T-cell (primary cell): ENCODE measurements at places on chromosomes 3 and 15.

- no peak for DNase-seq
- peaks cover 3% of the 10 kb centered on the region for H3K36me3 ChIP-seq
- no peak overlapping the region for H3K4me3 ChIP-seq
- H3K4me1 ChIP-seq: no peaks in the 10 kb centered on the region
- H3K27ac ChIP-seq: no peak overlapping the region
These were observed 51.6 kb upstream of the ACKR4 start for GRCh38 chr3:132545471-132545870.

- H3K36me3 ChIP-seq: no peaks in the 10 kb centered on the region
- no peak overlapping the region for H3K4me3 ChIP-seq
- H3K27ac ChIP-seq: peak overlapping the region; percentile 66
- H3K27me3 ChIP-seq: no peaks in the 10 kb centered on the region
- DNase-seq: peak; percentile 6
- H3K4me1 ChIP-seq: peaks cover 38% of the 10 kb centered on the region
These were observed 2.4 kb downstream of the EHD4 start for GRCh38 chr15:41969851-41970431.

DNA sequence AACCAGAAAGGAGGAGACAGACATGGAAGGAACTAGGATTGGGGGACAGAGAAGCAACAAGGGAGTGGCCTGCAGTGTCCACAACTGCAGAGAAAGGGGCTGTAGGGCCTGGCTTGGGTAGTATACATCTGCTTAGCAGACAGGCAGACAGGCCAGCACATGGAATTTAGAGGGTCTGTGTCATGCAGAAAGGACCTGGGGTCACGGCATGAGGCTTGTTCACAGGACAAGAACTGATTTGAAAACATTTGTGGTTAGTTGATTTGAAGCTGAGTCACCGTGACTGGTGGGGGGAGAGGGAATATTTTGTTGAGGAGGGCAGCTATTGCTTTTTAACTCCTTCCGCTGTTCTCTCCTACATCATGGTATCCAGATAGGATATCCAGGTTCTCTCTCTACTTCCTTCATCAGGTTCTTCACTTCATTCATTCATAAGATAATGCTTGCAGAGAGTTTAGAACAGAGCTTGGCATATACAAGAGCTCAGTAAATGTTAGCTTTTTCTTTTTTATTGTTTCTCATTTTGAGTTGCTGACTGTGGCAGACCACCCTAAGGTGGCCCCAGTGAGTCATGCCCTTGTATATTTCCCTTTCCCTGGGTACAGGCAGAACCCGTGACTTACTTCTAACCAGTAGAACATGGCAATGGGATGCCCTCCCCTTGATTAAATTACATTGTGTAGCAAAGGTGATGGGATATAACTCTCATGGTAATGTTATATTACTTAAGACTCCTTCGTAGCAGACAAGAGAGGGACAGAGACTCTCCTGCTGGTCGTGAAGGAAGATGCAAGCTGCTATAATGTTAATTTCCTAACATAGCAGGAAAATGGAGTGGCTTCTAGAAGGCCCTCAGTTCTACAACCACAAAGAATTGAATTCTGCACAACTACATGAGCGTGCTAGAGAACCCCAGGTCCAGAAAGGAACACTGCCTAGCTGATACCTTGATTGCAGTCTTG lies 95.0 kb upstream of the NMNAT3 start:
- no peaks in the 10 kb centered on the region for H3K27me3 ChIP-seq
- no peak for DNase-seq
- no peaks in the 10 kb centered on the region for H3K36me3 ChIP-seq
- H3K4me1 ChIP-seq: no peaks in the 10 kb centered on the region
- no peak overlapping the region for H3K27ac ChIP-seq

DNA sequence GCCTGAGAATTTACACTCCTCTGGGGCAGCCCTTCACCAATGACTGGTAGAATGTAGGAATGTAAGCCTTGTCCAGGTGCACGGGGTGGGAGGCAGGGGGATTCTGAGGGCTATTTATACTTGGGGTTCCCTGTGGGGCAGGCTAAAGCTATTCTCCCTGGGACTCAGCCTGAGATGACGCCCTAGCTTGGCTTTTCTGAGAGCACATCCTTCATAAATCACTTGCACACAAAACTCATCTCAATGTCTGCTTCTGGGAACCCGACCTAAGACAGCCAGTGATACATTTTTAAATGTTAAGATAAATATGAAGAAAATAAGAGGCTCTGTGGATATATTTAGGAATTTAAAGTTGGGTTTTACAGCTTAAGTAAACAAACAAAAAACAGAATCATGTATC lies 16.6 kb downstream of the TMEM158 start:
- no peak for DNase-seq
- H3K27me3 ChIP-seq: no peaks in the 10 kb centered on the region
- no peak overlapping the region for H3K4me3 ChIP-seq
- no peak overlapping the region for H3K27ac ChIP-seq

DNA sequence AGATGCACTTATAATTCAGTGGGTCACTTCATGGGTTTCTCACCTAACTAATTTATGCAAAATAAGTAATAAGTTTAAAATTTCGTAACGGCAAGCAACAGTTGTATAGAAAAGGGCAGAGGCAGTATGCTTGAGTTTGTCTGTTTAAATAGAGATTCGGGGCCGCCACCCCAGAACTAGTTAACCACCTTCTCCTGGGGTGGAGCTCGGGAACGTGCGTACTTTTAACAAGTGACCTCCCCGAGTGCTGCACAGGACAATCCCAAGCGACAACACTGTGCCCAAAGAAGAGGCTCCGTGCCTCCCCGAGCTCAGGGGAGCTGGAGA lies 439 bp downstream of the SSR3 start:
- H3K4me1 ChIP-seq: peaks cover 15% of the 10 kb centered on the region

DNA sequence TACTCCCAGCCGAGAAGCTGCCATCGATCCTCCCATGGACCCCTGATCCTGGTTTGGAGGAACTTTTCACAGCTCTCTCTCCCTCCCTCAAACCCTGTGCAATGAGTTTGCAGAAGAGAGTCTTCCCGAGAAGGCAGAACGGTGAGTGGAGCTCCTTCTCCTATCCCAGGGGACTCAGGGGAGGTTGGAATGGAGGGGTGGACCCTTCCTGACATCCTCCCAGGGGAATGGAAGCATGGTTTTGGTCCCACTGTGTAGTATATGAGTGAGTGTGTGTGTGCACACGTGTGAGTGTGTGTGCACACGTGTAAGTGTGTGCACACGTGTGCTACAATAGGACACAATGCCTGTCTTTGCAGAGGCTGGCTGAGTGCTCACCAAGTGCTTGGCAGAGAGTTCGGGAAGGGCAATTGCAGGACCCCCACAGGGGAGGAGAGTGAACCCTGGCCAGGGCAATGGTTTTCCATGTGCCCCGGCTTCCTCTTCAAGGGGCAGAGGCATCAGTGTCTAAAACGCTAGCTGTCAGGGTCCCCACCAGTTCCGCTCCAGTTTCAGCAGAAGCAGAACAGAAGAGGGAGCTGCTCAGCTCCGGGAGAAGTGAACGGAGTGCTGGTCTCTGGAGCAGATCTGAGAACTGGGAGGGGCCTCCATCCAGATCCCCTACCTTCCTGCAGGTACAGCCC lies 13.8 kb upstream of the IL16 start:
- no peaks in the 10 kb centered on the region for H3K4me1 ChIP-seq
- H3K27me3 ChIP-seq: no peaks in the 10 kb centered on the region
- DNase-seq: no peak
- H3K4me3 ChIP-seq: no peak overlapping the region
- no peaks in the 10 kb centered on the region for H3K36me3 ChIP-seq

GRCh38 chr3:14522129-14522691 lies 17.9 kb downstream of the GRIP2 start:
- no peaks in the 10 kb centered on the region for H3K36me3 ChIP-seq
- DNase-seq: no peak
- H3K27ac ChIP-seq: no peak overlapping the region
- H3K4me3 ChIP-seq: no peak overlapping the region
- H3K27me3 ChIP-seq: peaks cover 36% of the 10 kb centered on the region
- no peaks in the 10 kb centered on the region for H3K4me1 ChIP-seq

DNA sequence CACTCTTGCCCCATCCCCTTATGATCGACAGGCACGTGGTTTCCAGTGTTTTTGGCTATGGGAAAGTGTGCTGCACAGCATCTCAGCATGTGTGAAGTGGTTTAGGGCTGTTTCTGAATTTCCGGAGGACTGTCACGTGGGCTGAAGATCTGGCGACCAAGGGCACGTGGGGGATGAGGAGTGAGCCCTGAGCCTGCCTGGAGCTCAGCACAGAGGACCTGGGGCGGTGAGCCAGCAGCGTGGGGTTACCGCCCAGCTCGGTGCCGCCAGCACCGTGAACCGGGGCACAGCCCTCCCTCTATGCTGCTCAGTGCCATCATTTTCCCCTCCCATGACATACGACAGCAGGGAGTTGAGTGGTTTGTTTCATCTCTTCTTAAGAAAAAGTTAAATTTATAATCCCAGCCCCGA lies 150.2 kb downstream of the DNAJB8 start:
- no peaks in the 10 kb centered on the region for H3K27me3 ChIP-seq
- H3K27ac ChIP-seq: peak overlapping the region; percentile 69
- H3K36me3 ChIP-seq: no peaks in the 10 kb centered on the region
- H3K4me3 ChIP-seq: no peak overlapping the region
- peaks cover 32% of the 10 kb centered on the region for H3K4me1 ChIP-seq
- peak; percentile 76 for DNase-seq

DNA sequence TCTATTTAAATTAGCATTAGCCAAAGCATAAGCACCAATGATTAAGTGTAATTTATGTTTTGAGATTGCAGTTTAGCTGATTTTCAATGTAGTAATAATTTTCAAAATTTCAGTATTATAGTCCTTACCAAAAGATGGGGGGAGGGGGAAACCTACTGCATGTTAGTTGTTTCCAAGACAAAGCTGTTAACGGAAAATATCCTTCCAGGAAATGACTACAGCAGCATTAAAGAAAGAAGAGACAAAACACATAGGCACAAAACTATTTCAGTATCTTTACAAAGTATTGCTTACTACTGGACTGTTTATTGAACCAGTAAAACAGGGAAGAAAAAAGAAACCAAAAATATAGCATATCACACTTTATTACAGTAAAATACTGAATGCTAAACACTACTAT lies 10.5 kb downstream of the BNIP2 start:
- no peak for DNase-seq
- H3K36me3 ChIP-seq: peaks cover 8% of the 10 kb centered on the region
- no peaks in the 10 kb centered on the region for H3K27me3 ChIP-seq

GRCh38 chr15:48654801-48655200 lies 9.3 kb upstream of the FBN1 start:
- H3K27ac ChIP-seq: no peak overlapping the region
- no peaks in the 10 kb centered on the region for H3K27me3 ChIP-seq
- no peaks in the 10 kb centered on the region for H3K36me3 ChIP-seq
- DNase-seq: no peak
- no peak overlapping the region for H3K4me3 ChIP-seq

DNA sequence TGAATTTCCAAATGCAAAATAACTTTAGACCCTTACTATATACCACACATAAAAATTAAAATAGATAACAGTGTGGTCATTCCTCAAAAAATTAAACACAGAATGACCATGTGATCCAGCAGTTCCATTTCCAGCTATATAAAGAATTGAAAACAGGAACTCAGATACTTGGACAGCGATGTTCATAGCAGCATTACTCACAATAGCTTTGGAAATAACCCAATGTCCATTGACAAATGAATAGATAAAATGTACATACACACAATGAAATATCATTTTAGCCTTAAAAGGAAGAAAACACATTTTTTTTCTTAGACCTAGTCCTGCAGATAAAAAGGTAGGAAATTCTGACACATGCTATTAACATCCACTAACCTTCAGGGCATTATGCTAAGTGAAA lies 26.7 kb downstream of the RAD51 start:
- no peak overlapping the region for H3K4me3 ChIP-seq
- DNase-seq: no peak
- no peaks in the 10 kb centered on the region for H3K36me3 ChIP-seq
- H3K27me3 ChIP-seq: no peaks in the 10 kb centered on the region
- H3K27ac ChIP-seq: no peak overlapping the region
- no peaks in the 10 kb centered on the region for H3K4me1 ChIP-seq

GRCh38 chr3:14329116-14329830 lies 73.1 kb upstream of the SLC6A6 start:
- no peak overlapping the region for H3K4me3 ChIP-seq
- DNase-seq: no peak
- no peaks in the 10 kb centered on the region for H3K4me1 ChIP-seq
- no peaks in the 10 kb centered on the region for H3K36me3 ChIP-seq
- H3K27ac ChIP-seq: no peak overlapping the region

DNA sequence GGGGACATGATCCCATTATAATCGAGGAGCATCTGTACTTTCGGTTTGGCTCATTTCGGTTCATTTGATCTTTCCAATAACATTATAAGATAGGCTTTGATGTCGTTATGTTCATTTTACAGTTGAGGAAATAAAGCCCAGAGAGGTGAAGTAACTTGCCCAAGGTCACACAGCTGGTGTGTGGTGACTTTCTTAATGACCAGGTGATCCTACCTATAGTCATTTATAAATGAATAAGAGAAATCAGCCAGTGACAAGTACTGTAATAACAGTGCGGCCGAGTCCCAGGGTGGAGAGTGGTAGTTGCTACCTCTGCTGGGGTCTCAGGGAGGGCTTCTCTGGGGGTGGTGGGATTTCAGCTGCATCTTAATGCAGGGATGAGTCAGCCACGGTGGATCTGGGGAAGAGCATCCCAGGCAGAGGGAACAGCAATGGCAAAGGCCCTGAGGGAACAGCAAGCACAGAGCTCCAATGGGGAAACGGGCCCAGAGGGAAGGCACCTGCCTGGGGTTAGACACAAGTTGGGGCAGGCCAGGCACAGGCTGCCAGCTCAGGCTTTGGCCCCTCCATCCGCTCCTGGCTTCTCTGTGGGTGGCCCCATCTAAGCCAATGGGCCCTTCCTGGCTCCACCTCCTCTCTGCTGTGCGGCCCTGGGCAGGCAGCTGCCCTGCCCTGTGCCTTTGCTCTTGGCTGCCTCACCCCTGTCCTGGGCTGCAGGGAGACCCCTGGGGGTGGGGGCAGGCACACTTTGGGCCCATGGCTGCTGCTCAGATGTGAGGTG lies 1.1 kb upstream of the FBLN2 start:
- H3K4me1 ChIP-seq: peaks cover 45% of the 10 kb centered on the region
- peaks cover 74% of the 10 kb centered on the region for H3K27me3 ChIP-seq
- H3K4me3 ChIP-seq: no peak overlapping the region
- no peaks in the 10 kb centered on the region for H3K36me3 ChIP-seq
- no peak for DNase-seq
- no peak overlapping the region for H3K27ac ChIP-seq
